ENCODE measurements at places on chromosomes 11 and 22. TPM values are rescaled to one million over a fixed set of nuclear protein-coding genes. Genes with fewer than 3 reads are reported as not detected.
A peak's percentile ranks its signal among the peaks of the same experiment; 100 is the strongest.

DNA sequence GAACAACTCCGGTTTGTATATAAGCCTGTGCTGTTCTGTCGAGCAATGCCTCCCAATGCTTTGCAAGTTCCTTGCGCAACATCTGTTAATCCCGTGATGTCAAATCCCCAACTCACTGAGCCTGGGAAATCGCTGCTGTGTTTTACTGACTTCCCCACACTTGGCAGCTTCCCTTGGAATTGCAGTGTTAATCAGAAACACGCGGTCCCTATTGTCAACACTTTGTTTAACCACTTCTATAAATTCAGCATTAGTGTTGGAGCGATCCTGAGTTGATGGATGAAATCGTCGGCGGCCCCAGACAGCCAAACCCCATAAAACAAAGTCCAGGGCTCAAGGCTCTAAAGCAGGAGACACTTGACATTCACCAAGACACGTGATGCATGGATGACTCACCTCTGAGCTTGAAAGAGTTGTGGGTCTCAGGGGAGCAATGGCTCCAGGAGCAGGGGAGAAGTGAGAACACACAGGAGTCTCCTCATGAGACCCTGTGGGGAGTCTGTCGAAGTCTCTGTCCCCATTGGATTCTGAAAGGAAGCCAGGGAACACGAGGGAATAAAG, 555.3 kb downstream of the MIAT start:
- peak; percentile 100 for DNase-seq

DLAT gene
- total RNA-seq = 56.6 TPM

ZNF74 gene
- total RNA-seq = 10.3 TPM

DNA sequence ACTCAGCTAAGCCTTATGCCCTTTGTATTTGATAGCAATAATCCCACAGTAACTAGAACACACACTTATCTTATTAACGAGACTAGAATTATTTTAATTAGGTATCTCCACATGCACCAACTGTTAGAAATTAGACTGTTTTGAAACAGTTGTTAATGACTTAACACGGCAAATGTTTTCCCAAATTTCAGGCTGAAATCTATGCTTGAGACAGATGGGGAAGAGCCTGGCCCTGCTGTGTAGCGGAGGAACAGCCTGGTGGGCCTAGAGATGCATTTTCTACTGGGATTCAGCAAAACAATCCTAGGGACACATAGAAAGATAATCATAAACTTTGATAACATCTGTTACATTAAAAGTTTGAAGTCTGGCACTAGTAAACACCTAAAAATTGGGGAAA, 273.4 kb downstream of the TTC28 start:
- DNase-seq = no peak

DNA sequence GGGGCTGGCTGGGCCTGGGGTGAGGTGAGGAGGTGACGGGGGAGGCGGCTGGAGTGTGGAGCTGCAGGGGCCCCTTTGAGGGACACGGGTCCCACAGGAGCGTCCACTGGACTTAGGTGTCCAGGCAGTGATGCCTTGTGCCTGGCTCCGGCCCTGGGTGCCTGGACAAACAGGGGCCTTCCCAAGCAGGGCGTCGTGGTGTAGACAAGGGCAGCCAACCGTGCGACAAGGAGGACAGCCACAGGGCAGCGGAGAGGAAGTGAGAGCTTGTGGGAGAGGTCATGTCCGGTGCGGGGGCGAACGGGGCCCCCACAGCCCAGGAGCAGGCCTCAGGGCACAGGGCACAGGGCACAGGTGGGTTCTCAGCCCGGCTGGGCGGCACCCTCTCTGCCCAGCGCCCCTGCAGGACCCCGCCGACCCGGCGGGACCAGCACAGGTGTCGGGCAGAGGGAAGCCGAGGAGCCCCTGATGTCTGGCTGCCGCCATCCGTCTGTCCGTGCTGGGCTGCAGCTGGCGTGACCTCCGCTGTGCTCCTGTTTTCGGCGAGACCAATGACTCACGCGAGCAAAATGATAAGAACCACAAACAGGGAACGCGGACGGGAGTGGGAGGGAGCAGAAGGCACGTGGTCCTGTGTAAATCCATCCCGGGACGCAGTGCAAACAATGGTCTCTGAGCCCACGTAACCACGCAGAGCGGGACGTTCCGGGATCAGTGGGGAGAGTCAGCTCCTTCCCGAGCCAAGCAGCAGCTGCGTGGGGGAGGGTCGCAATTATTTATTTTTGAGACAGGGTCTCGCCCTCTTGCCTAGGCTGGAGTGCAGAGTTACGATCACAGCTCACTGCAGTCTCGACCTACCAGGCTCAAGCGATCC, 49.1 kb upstream of the A4GALT start:
- peak; percentile 95 for DNase-seq

KCNC1 gene
- total RNA-seq = not detected

- no peak for DNase-seq
Measured at GRCh38 chr11:70322666-70323065, 52.2 kb downstream of the PPFIA1 start.

OR5D16 gene
- not detected for total RNA-seq

Data from fibroblast of villous mesenchyme (primary cell).